ENCODE measurements at places on chromosomes 12 and 14. TPM values are rescaled to one million over a fixed set of nuclear protein-coding genes. Genes with fewer than 3 reads are reported as not detected.

The KRT2 gene
- not detected for total RNA-seq

DNA sequence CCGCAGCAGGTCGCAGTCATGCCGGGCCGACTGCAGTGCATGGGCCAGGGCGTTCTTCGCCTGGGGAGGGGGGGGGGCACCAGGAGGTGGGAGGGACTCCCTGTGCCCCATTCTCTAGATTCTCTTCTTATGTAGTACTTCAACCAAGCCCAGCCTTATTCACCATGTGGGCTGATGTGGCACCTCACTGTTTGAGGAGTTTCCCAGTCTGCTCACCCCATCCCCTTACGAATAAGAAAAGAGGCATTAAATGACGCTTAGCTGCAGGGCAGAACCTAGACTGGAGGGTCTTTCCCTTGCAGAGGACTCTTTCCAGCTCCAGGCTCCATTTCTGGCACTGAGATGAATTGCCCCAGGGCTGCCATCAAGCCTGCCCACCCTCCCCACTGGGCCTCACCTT lies 12.2 kb downstream of the CMTM5 start:
- H3K27ac ChIP-seq = no peak overlapping the region
- no peak overlapping the region for H3K4me3 ChIP-seq
- H3K4me1 ChIP-seq = no peaks in the 10 kb centered on the region

The HAL gene
- 3.3 TPM for total RNA-seq

The IQSEC3 gene
- 35.4 TPM for total RNA-seq

The C12orf54 gene
- not detected for total RNA-seq

The KRT77 gene
- not detected for total RNA-seq

- no peak overlapping the region for H3K4me3 ChIP-seq
- no peaks in the 10 kb centered on the region for H3K27me3 ChIP-seq
- no peak overlapping the region for H3K27ac ChIP-seq
- H3K36me3 ChIP-seq = no peaks in the 10 kb centered on the region
- DNase-seq = no peak
These were observed 440.8 kb upstream of the ATP2B1 start for GRCh38 chr12:90149453-90149852.

DNA sequence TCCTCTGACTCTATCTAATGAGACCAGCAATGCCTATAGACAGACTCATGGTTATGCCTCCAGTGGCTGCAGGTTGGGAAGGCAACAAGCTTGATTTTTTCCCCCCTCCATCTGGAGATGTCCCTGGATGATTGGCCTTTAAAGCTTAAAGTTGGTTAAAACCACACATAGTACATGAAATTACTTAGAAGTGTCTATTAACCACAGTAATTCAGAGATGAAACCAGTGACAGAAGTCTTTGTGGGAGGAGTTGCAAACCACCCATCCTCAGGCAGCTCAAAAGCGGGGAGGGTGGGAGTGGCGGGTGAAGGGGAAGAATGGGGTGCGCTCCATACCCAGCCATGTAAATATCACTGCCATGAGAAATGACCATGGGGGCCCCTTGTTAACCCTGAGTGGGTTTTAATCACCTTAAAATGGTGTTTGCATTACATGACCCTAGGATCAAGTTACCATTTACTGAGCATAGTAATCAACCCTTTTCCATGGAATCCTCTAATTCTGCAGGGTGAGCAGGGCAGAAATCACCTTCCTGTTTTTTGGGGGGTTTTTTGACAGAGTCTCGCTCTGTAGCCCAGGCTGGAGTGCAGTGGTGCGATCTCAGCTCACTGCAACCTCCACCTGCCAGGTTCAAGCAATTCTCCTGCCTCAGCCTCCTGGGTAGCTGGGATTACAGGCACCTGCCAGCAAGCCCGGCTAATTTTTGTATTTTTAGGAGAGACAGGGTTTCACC lies 133.5 kb downstream of the FOXN3 start:
- no peaks in the 10 kb centered on the region for H3K4me1 ChIP-seq
- H3K27me3 ChIP-seq = no peaks in the 10 kb centered on the region
- peaks cover 7% of the 10 kb centered on the region for H3K36me3 ChIP-seq
- no peak for DNase-seq

- no peaks in the 10 kb centered on the region for H3K36me3 ChIP-seq
- no peaks in the 10 kb centered on the region for H3K27me3 ChIP-seq
- H3K4me1 ChIP-seq = peaks cover 78% of the 10 kb centered on the region
- peak overlapping the region; percentile 93 for H3K27ac ChIP-seq
- no peak overlapping the region for H3K4me3 ChIP-seq
- DNase-seq = peak; percentile 74
These were observed 14.0 kb downstream of the KCTD10 start for GRCh38 chr12:109462868-109463692.

The RPGRIP1 gene
- total RNA-seq = not detected

The FAM90A1 gene
- total RNA-seq = not detected

Data from transverse colon (tissue), 4 donors.